Activated naive CD4-positive, alpha-beta T cell treated with anti-CD3 and anti-CD28 coated beads, Interleukin-2, amount 50 U/mL, for 72 hours (primary cell): ENCODE measurements at places on chromosomes 1 and 21. TPM values are rescaled to one million over a fixed set of nuclear protein-coding genes. Genes with fewer than 3 reads are reported as not detected.

Gene PADI3
- not detected for total RNA-seq

Gene NHLH2
- total RNA-seq = not detected

Gene ZNF695
- total RNA-seq = 0.43 TPM

Gene SOX13
- not detected for total RNA-seq

Gene ADGRL4
- total RNA-seq = not detected

Gene DLGAP3
- 0.84 TPM for total RNA-seq

Gene GPR137B
- 3.8 TPM for total RNA-seq

Gene TGFBR3
- total RNA-seq = 3.3 TPM

Gene CFHR2
- not detected for total RNA-seq

Gene HNRNPCL4
- not detected for total RNA-seq

Gene MTARC1
- not detected for total RNA-seq

Gene LCE1B
- not detected for total RNA-seq

Gene REN
- total RNA-seq = not detected

Gene OR2M3
- not detected for total RNA-seq

Gene ADARB1
- 24.4 TPM for total RNA-seq

Gene TNFRSF8
- 0.84 TPM for total RNA-seq

Gene PRAMEF4
- not detected for total RNA-seq

Gene MEX3A
- total RNA-seq = 0.49 TPM

Gene TLCD4
- total RNA-seq = 0.49 TPM

Gene ICOSLG
- 4.1 TPM for total RNA-seq

Gene RHBG
- total RNA-seq = not detected

Gene FMO2
- total RNA-seq = not detected

Gene KCND3
- total RNA-seq = not detected

Gene AMY2B
- 9.2 TPM for total RNA-seq

Gene ZBTB8A
- total RNA-seq = 0.18 TPM

Gene SLC22A15
- total RNA-seq = 0.16 TPM
